Lung (tissue), 17 donors: ENCODE measurements at places on chromosomes 13 and 19. TPM values are rescaled to one million over a fixed set of nuclear protein-coding genes. Genes with fewer than 3 reads are reported as not detected.
A peak's percentile ranks its signal among the peaks of the same experiment; 100 is the strongest.

DNA sequence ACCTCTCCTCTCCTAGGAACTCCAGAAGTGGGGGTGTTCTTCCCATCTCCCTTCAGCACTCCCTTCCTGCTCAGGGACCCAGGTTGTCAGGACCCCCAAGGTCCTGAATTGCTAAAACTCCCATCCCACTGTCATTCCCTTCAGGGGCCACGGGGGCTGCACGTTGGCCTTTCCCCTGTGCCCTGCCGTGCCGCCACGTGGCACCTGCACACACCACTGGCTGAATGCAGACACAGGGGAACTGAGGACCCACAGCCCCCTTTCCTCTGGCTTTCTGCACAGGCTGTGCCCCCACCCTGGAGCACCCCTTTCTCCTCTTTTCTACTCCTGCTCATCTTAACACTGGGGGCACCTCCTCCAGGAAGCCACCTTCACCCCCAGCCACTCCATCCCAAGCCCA lies 9.0 kb downstream of the SHANK1 start:
- no peak for DNase-seq

DNA sequence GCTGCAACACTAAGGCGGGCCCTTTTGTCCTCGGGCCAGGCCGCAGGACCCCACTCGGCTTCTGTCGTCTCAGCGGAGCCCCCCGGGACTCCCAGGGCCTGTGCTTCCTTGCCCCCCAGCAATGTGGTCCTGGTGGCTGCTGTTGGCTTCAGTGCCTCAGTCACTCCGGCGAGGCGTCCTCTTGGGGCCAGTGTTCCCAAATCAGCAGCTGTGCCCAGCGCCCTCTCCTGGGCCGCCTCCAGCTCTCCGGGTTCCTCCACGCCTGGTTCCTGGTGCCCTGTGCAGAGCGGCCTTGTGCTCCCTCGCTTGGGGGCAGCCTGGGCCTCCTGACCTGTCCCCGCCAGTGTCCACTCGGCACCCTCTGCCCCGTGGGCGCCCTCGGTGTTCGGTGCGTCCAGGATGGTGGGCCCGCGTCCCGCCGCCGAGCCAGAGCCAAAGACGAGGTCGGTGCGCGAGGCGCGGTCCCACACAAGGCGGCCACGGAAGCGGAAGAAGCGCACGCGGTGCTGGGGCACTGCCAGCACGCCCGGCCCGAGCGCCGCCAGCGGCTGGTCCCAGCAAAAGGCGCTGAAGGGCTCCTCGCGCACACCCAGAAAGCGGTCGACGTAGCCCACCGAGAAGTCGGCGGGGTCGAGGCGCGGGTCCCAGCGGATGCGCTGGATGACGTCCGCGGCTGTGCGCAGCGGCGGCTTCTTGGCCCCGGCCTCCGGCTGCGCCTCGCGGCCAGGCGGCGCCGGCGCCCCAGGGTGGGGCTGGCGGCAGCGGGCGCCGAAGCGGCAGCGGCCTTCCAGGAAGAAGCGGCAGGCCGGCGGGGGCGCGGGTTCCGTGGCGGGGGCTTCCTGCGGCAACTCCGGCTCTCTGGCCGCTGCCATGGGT lies 685 bp downstream of the LENG9 start:
- peak; percentile 71 for DNase-seq

DNA sequence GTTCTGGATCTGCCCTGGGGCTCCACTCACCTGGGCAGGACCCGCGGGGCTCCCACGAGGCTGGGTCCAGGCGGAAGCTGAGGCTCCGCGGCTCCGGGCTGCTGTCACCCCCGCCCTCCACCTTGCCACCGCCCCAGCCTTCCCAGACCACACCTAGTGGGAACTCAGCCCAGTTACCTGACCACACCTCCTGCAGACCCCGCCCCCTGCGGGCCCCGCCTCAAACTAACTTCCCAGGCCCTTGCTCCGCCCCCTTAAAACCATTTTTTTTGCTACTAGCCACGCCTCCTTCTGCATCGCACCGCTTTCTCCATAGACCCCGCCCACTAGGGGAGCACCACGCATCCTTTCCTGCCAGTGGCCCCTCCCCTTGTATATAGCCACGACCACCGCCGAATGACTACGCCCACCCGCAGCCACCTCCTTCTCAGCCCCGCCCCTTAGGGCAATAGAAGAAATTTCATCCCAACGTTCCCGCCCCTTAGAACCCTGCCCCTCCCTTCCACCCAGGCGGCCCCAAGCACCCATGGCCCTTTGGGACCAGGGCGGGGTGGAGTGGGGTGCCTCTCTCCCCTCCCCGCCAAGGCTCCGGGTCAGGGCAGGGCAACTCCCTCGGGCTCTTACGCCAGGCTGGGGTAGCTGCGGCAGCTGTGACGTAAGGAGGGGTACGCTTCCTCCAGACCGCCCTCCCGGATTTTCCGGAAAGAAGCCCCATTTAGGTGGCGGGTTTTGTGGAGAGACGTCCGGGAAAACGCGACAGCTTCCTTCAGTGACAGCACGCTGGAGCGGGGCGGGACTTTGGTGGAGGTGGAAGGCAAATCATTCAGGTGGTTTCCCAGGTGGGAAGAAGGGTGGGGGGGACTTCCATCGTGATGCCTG lies at the start of gene SH2D3A:
Gene SH2D3A (minus strand): TSS at position 79 of the 879 bp plus-strand sequence. CDS start 3,687 bp downstream, outside the sequence.
- DNase-seq: peak; percentile 83

DNA sequence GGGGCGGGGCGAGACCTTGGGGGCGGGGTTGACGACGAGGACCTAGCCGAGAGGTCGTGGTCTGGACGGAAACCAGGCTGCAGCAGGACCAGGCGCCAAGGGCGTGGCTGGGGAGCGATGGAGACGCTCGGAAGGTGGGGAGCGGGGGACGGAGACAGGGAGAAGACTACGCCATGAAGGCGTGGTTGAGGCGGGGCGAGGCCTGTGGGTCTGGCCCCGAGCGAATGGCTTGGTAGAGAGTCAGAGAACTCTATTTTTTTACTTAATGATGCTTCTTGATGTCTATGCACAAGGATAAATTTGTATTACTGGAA lies 674 bp upstream of the FBXL12 start:
- DNase-seq: no peak

DNA sequence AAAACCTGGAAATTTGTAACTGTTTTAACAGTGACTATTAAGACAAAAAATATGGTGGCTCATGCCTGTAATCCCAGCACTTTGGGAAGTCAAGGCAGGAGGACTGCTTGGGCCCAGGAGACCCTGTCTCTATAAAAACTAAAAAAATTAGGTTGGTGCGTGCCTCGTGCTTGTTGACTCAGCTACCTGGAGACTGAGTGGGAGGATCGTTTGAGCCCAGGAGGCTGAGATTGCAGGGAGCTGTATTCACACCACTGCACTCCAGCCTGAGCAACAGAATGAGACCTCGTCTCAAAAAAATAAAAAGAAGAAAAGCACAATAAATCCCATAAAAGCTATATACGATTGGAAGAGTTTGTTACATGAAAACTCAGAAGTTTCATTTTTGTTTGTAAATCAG lies 23.7 kb downstream of the KLF5 start:
- DNase-seq: no peak

DNA sequence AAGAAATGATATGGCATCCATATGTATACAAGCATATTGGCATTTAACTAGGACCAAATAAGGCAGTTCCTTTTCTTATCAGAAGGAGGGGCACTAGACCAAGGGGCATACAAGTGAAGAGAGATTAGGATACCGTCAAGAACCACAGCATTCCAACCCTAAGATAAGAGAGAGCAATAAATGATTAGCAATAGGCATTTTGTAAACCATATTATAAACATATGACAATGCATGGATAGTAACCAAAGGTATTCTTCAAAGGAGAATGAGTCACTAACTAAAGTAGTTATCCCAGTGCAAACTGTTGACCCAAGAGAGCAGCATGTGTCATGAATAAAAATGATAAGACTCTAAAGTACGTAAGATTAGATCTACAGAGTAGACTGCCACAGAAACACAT lies 500.9 kb upstream of the HTR2A start:
- no peak for DNase-seq

DNA sequence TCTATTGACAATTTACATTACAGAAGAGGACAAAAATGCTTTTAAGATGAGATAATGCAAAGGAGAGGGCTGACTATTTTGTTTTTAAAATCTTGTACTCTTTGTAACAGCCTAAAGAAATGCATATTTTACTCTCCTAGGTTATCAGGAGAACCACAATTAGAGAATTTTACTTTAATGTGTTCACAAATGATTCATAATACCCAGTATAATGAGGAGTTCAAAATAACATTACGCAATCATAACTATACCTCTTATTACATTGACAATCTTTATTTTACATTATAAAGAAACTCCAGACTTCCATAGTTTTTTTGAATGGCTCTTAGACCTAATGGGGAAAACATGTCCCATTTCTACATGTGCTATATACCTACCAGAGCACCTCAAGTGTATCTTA lies 1089.7 kb downstream of the PCDH17 start:
- no peak for DNase-seq

- no peak for DNase-seq
Observed at GRCh38 chr19:6654347-6655310, 15.3 kb downstream of the TNFSF14 start.

- DNase-seq: no peak
Observed at GRCh38 chr13:112790735-112791641, 101.2 kb downstream of the ATP11A start.

- DNase-seq: no peak
Observed at GRCh38 chr19:18861235-18861634, 29.5 kb downstream of the UPF1 start.

DNA sequence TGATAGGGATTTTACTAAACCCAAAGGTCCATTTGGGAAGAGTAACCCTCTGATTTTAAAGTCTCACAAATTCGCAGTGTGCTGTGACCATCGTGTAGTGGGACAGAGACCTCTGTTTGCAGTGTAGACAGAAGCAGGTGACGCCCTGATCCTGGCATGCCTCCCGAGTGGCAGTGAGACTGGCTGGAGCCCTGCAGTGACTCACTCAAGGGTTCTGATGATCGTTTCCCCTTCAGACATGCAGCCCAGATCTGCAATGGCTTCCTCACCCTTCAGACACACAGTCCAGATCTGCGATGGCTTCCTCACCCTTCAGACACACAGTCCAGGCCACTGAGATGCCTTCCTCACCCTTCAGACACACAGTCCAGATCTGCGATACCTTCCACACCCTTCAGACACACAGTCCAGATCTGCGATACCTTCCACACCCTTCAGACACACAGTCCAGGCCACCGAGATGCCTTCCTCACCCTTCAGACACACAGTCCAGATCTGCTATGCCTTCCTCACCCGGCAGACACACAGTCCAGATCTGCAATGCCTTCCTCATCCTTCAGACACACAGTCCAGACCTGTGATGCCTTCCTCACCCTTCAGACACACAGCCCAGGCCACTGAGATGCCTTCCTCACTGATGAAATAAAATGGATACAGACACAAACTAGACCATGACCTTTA lies 125.2 kb downstream of the ATP11A start:
- no peak for DNase-seq

GRCh38 chr13:98142380-98143156 lies at the start of gene FARP1:
Gene FARP1 (plus strand): TSS chr13:98143094. CDS start chr13:98213243, 70,149 bp downstream.
- peak; percentile 85 for DNase-seq

GRCh38 chr19:18776288-18776594 lies 14.9 kb downstream of the COMP start:
- DNase-seq: no peak

- DNase-seq: no peak
Observed at GRCh38 chr13:77584106-77584505, 48.6 kb downstream of the SCEL start.

DNA sequence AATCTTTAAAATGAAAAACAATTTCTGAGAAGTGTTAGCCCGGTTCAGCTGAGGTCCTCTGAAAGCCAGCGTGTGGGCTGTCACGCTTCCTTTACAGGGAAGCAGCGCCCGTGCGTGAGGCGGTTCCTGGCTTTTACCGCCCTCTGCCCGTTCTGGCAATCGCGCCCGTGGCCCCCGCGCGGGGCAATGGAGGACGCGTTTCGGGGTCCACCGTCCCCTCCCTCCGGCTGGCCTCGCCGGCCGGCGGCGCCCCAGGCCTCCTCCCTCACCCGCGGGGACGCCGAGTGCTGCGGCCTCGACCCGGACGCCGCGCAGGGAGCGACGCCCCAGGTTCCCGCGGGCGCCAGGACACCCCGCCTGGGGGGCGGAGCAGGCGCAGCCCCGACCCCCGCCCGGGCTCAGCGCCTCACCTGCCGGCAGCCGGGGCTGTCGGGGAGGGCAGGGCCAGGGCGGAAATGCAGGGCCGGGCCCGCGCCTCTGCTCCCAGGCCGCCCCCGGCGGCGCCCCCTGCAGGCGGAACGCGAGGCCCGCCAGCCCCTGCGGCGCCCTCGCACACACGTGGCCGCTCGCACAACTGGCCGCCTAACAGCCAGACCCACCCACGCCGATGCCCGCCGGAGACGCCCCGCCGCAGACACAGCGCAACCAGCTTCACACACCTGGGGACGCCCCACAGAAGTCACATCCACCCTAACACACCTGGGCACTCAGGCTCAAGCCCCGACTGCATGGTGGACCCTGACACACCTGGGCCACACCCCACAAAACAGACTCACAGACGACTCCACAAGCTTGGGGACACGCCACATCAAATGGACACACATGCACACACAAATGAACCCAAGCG lies at the start of gene GGACT:
Gene GGACT (minus strand): TSS at position 459 of the 847 bp plus-strand sequence. CDS start 56,198 bp downstream, outside the sequence.
- DNase-seq: peak; percentile 76

GRCh38 chr13:106690779-106691178 lies 122.8 kb upstream of the ARGLU1 start:
- no peak for DNase-seq

- peak; percentile 52 for DNase-seq
Observed at GRCh38 chr19:16457195-16457953, 14.4 kb downstream of the EPS15L1 start.

DNA sequence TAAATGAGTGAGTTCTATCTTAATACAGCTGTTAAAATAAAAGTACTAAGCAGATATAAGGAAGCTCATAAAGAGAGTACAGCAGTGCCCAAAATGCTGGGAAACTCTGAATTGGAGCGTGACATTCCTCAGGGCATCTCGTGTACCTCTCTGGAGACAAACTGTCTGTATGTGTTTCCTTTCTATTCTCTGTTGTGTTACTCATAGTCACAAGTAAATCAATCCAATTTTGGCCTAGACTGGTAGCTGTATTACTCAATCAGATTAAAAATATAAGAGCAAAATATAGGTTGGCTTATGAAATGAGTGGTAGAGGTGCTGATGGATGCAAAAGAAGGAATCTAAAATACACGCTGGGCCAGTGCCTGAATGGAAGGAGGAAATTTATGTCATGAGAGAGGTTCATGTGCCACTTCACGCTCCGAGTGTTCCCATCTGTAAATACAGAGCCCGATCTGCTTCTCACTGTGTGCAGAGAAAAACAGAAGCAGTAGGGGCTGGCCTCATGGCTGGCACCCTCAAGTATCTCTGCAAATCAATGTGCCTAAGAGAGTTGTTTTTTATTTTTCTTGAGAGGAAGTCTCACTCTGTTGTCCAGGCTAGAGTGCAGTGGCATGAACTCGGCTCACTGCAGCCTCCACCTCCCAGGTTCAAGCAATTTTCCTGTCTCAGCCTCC lies 58.7 kb upstream of the RGCC start:
- no peak for DNase-seq

- DNase-seq: no peak
Observed at GRCh38 chr19:18419699-18420460, 682 bp downstream of the SSBP4 start.

WDR87 gene
- total RNA-seq: not detected

IRGC gene
- total RNA-seq: not detected

MEIOSIN gene
- total RNA-seq: not detected

SAFB gene
- 88.2 TPM for total RNA-seq

CD79A gene
- total RNA-seq: 14.8 TPM

LGALS14 gene
- not detected for total RNA-seq

ZNF20 gene
- total RNA-seq: 6.0 TPM

IPO5 gene
- 137 TPM for total RNA-seq

SSC5D gene
- total RNA-seq: 8.4 TPM
